ENCODE measurements at places on chromosomes 6 and 20. TPM values are rescaled to one million over a fixed set of nuclear protein-coding genes. Genes with fewer than 3 reads are reported as not detected.

- no peaks in the 10 kb centered on the region for H3K27me3 ChIP-seq
- H3K36me3 ChIP-seq, result peaks cover 27% of the 10 kb centered on the region
- H3K4me1 ChIP-seq, result peaks cover 45% of the 10 kb centered on the region
- DNase-seq, result peak; percentile 62
- no peak overlapping the region for H3K4me3 ChIP-seq
Measured at GRCh38 chr6:158718461-158719046, 68.7 kb downstream of the SYTL3 start.

DNA sequence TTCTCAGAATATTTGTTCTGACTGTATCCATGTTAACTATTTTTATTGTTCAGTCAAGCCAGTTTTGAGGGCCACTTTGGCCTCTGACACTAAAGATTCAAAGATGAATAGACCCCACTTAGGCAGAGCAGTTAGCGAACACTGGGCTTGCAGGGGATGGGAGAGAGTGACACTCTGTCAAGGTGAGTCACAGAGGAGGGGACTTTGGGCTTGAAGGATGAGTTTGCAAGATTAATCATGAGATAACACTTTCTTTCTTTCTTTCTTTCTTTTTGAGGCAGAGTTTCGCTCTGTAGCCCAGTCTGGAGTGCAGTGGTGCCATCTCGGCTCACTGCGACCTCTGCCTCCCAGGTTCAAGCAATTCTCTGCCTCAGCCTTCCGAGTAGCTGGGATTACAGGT lies 46.4 kb downstream of the SPATA2 start:
- peaks cover 19% of the 10 kb centered on the region for H3K36me3 ChIP-seq
- H3K4me1 ChIP-seq, result no peaks in the 10 kb centered on the region
- no peak for DNase-seq
- H3K4me3 ChIP-seq, result no peak overlapping the region
- no peak overlapping the region for H3K27ac ChIP-seq
- no peaks in the 10 kb centered on the region for H3K27me3 ChIP-seq

- H3K27me3 ChIP-seq, result no peaks in the 10 kb centered on the region
- no peak for DNase-seq
- H3K27ac ChIP-seq, result no peak overlapping the region
- H3K36me3 ChIP-seq, result peaks cover 30% of the 10 kb centered on the region
Measured at GRCh38 chr20:34951252-34951651, 4.4 kb downstream of the GSS start.

ZNF831 gene
- total RNA-seq, result not detected

DSP gene
- 46.4 TPM for total RNA-seq

DNA sequence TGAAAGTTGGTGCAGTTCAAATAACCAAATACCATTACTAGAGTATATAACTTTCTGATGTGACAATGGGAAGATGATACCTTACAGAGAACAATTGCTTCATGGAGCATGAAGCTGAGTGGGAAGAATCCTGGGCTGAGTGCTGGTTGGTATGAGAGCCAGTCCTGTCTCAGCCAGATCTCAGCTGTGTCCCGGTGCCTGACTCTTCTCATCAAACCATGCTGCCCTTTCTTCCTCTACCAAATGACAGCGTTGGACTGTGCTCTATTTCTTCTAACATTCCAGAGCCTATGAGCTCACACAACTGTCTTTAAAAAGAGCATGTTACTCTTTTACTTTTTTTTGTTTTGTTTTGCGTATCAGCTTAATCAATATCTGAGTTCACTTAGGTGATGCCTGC lies 27.5 kb upstream of the PBOV1 start:
- no peaks in the 10 kb centered on the region for H3K27me3 ChIP-seq
- no peak overlapping the region for H3K4me3 ChIP-seq
- no peak overlapping the region for H3K27ac ChIP-seq
- no peaks in the 10 kb centered on the region for H3K36me3 ChIP-seq

SOX18 gene
- not detected for total RNA-seq

DNA sequence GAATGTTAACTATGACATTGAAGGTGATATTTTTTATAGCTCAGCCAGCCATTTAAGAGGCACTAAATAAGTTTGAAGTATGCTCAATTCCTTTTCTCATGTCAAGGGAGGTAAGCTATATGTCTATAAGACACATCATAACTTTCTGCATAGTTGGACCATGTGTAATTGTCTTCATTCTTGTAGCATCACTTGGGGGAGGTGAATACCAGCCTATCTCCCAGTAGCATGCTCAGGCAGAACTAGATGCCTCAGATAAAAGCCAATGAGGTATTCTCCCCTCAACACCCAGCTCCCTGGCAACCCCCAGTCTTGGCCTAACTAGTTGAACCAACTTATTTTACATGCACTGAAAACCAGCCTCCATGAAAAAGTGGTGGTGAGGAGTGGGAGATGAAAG lies 158.3 kb upstream of the JAG1 start:
- no peak overlapping the region for H3K4me3 ChIP-seq
- H3K27ac ChIP-seq, result no peak overlapping the region
- H3K4me1 ChIP-seq, result no peaks in the 10 kb centered on the region
- H3K36me3 ChIP-seq, result no peaks in the 10 kb centered on the region
- H3K27me3 ChIP-seq, result no peaks in the 10 kb centered on the region
